ENCODE measurements at places on chromosomes 2 and 18.

GRCh38 chr2:134692499-134692898 is 26.3 kb downstream of the TMEM163 start:
- DNase-seq: no peak

DNA sequence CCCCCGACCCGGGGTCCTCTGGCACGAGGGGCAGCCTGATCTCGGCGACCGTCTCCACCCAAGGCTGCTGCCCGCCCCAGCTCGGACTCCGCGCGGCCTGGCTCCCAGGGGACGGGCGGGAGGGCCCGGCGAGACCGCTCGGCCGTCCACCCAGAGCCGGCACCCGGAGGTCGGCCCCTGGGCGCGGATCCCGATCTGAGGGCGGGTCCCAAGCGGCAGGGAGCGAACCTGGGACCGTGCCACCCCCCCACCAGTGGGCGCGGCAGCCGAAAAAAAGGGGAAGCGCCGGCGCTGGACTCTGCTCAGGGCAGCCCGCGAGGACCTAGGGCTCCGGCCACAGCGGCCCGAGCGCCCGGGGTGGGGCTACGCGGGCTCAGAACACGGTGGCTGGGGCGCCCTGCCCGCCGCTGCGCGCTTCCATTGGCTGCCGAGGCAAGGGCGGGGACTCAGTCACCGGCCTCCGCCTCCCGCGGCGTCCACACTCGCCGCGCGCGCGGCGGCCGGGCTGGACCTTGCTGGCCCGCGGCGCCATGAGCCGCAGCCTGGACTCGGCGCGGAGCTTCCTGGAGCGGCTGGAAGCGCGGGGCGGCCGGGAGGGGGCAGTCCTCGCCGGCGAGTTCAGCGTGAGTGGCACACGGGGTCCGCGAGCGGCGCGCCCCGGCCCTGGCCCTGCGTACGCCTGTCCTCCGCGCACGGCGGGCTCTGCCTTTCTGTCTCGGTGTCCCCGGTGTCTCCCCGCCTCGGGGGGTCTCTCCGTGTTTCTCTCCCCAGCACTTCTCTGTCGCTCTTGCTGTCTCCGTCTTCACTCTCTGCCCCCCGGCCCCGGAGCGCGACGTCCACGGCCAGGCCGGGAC is at the start of gene PTPN18:
TSS of gene PTPN18 (plus strand) at position 479 of the 854 bp plus-strand sequence. CDS start at position 531, 52 bp downstream.
- DNase-seq: peak; percentile 80

DNA sequence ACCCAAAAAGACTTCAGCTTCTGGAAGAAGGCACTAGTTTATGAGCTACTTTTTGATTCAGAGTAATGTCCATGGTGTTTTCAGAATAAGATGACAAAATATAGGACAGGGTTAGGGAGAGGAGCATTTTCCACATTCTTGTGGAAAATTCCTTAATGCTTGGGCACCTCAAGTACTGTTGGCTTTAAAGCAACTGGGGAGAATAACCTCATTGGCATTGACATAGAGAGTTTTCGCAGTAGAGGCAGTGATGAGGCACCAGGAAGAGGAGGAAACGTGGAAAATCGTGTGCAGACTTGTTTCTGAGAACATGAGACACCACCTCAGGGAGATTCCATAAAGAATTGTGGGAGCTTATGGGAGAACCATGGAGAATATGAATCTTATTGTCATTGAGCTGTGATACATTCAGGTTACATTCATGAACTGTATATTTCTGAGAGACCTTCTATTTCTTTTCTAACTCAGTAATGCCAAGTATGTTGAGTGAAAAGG is 929.0 kb upstream of the NRXN1 start:
- no peak for DNase-seq

GRCh38 chr2:189152483-189152882 is 27.1 kb downstream of the COL5A2 start:
- no peak for DNase-seq

DNA sequence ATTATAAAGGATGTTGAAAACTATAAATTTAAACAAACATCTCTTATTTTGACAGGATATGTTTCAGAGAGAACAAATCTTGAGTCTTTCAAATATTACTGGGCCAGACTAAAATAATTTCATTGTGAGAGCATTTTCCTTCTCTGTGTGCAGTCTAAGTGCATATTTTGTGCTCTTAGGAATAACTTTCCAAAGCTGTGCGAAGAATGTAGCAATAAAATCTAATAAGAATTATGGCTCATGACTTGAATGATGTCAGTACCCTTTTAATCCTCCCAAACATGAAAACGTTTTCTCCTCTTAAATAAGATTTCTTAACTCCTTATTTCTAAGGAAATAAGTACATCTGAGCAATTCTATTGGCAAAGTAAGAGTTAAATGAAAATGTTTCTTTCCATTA is 76.2 kb upstream of the EFEMP1 start:
- no peak for DNase-seq

GRCh38 chr18:79874553-79875530 is 76.6 kb downstream of the SLC66A2 start:
- no peak for DNase-seq

DNA sequence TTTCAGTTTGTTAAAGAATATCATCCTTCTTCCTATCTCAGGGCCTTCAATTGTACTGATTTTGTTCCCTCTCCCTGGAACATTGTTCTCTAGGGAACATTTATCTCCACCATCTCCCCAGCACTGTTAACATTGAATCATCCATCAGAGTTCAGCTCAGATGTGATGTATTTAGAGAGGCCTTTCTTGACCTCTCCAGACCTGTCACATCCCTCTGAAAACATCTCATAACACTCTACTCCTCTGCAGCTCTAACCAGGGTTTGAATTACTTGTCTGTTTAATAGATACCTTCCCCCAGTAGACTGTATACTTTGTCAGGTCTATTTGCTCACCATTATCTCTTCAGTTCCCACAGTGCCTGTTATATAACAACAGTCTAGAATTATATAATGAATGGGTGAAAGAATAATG is 98.6 kb downstream of the GALNT1 start:
- no peak for DNase-seq

DNA sequence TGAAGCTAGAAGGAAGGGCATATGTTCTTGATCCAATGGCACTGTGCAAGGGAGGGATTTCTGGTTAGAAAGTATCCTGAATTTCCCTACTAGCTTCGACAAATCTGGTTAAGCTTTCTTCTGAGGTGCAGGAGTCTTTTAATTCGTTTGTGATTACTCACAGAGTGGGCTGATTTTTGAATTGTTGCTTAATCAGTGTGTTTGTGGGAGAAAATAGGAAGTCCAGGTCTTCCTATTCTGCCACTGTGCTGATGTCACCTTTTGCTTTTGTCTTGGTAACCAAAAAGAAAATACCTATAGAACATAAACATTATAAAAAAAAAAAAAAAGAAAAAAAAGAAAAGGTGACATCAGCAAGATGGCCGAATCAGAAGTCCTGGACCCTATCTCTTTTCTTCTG is 1008.6 kb downstream of the TSN start:
- DNase-seq: no peak
